Activated CD8-positive, alpha-beta T cell treated with anti-CD3 and anti-CD28 coated beads, Interleukin-2, amount 10 ng/mL, durations not matched to agents 7 days and 5 days (primary cell): ENCODE measurements at places on chromosomes 3 and 15.

DNA sequence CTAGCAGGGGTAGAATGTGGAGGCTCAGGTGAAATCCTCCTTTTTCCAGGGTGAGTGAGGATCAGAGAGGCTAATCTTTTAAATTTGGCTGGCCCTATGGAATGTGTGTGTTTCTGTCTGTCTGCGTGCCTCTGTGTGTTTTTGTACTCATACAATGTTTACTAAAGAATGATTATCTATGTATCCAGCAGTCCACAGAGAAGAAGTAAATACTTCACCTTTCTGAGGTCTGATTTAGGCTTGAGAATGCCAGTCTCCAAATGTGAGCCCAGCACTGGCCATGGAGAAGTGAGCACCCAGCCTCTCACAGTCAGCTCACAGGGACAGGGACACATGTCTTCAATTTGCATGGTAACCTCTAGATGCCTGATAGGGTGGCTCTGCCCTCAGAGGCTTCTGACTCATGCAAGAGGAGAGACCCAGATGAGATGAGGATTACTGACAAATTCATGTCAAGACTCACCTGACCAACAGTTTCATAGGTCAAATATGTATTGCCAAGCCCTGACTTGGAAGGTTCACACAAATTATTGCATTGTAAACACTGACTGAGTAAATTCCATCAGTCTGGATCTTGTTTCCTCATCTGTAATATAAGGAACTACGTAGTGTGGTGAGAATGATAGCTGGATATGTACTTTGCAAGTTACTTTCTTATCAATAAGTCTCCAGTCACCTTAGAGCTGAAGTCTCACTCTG lies 31.0 kb downstream of the ENTPD3 start:
- peaks cover 1% of the 10 kb centered on the region for H3K4me1 ChIP-seq
- no peak overlapping the region for H3K27ac ChIP-seq
- H3K27me3 ChIP-seq, result peaks cover 19% of the 10 kb centered on the region
- no peaks in the 10 kb centered on the region for H3K36me3 ChIP-seq

- no peak overlapping the region for H3K4me3 ChIP-seq
- H3K27me3 ChIP-seq, result no peaks in the 10 kb centered on the region
- H3K36me3 ChIP-seq, result no peaks in the 10 kb centered on the region
- DNase-seq, result no peak
- H3K4me1 ChIP-seq, result no peaks in the 10 kb centered on the region
Measured at GRCh38 chr3:164233951-164234350, 844.3 kb downstream of the SI start.

DNA sequence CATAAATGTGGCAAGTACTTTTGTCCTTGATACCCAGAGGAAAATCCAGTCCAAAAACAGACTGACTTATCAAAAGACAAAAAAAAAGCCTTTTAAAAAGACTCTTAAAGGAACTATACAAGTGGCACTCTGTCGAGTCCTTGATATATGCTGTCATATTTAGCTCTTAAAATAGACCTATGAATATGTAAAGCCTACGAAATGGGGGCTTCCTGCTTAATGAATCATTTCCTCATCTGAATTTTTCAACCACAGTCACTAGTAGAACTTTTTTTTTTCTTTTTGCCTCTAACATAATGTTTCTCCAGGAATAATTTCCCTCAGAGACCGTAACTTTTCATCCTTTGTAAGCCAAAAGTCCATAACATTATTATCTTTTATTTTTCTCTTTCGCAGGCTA lies 95.8 kb downstream of the P3H2 start:
- H3K27me3 ChIP-seq, result peaks cover 3% of the 10 kb centered on the region
- no peak overlapping the region for H3K27ac ChIP-seq
- H3K4me1 ChIP-seq, result no peaks in the 10 kb centered on the region
- no peak for DNase-seq

DNA sequence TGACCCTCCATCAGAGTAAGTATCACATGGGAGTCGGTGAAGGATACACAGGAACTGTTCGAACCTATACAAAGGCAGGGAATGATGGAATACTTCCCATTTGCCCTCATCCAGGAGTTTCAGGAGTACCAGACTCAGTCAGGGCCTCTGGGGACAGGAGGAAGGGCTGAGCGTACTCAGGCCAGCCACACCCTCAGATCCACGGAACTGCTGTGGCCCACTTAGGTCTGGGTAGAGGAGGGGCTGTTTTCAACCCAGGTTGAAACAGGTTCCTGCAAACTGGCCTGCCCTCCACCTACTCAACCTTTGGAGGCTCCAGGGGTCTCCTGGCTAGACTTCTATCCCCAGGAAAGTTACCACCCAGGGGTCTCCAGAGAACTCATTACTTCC lies 6.7 kb upstream of the IGDCC3 start:
- H3K36me3 ChIP-seq, result no peaks in the 10 kb centered on the region
- peaks cover 14% of the 10 kb centered on the region for H3K4me1 ChIP-seq
- H3K27ac ChIP-seq, result peak overlapping the region; percentile 72
- peaks cover 29% of the 10 kb centered on the region for H3K27me3 ChIP-seq
- H3K4me3 ChIP-seq, result peak overlapping the region; percentile 79

DNA sequence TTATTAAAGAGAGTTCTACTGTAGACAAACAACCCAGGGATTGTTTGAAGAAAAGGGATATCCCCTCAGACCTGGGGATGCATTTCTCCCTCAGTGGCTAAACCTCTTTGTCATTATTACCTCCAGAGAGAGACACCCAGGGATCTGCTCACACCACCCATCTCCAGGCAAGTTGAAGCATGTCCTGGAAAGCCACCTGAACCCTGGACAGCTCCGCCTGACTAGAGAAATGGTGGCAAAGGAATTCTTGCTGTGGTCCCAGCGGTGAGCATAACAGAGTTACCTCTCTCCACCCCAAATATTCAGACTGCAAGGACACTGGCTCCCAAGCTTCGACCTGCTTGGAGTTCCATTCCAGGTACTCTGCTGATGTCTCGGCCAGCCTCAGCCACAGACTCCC lies 320.2 kb downstream of the RORA start:
- H3K4me1 ChIP-seq, result peaks cover 30% of the 10 kb centered on the region
- peaks cover 7% of the 10 kb centered on the region for H3K27me3 ChIP-seq
- DNase-seq, result no peak
- no peak overlapping the region for H3K27ac ChIP-seq
